Tongue (tissue), 3 donors: ENCODE measurements at places on chromosomes 3 and 15. TPM values are rescaled to one million over a fixed set of nuclear protein-coding genes. Genes with fewer than 3 reads are reported as not detected.

The CTXN2 gene
- not detected for total RNA-seq

The DNASE1L3 gene
- total RNA-seq, result not detected

The C3orf70 gene
- 6.2 TPM for total RNA-seq

The PLCH1 gene
- total RNA-seq, result 3.1 TPM

The ITIH4 gene
- total RNA-seq, result 10.1 TPM

The SCG5 gene
- total RNA-seq, result 9.2 TPM

The C3orf22 gene
- total RNA-seq, result not detected

The PAQR5 gene
- 0.92 TPM for total RNA-seq

The C3orf33 gene
- total RNA-seq, result 9.9 TPM

The HHATL gene
- 51.8 TPM for total RNA-seq

The FOXL2 gene
- 0.41 TPM for total RNA-seq

The GOLGA8N gene
- total RNA-seq, result 12.8 TPM

The SAMD7 gene
- total RNA-seq, result not detected

The MKRN3 gene
- total RNA-seq, result 2.7 TPM

The GXYLT2 gene
- 47.7 TPM for total RNA-seq

The SPTSSB gene
- total RNA-seq, result 4.4 TPM

The MORC1 gene
- total RNA-seq, result not detected

The PIF1 gene
- 3.7 TPM for total RNA-seq

The ZNF501 gene
- 10.6 TPM for total RNA-seq

The CCR5 gene
- total RNA-seq, result 0.41 TPM

The RARRES1 gene
- 5.3 TPM for total RNA-seq

The CSPG5 gene
- 1.4 TPM for total RNA-seq

The SLC28A2 gene
- 0.10 TPM for total RNA-seq

The MYZAP gene
- 3.5 TPM for total RNA-seq

The UBAP1L gene
- 2.3 TPM for total RNA-seq

The ALDH1A2 gene
- total RNA-seq, result 1.6 TPM

The TMEM108 gene
- 4.6 TPM for total RNA-seq

The TMCO5A gene
- total RNA-seq, result not detected

The APBA2 gene
- 8.1 TPM for total RNA-seq

The GRM2 gene
- 0.21 TPM for total RNA-seq

The NANOGP8 gene
- total RNA-seq, result not detected

The FETUB gene
- total RNA-seq, result not detected

The GOLGA8G gene
- total RNA-seq, result not detected

The GREM1 gene
- 1.6 TPM for total RNA-seq

The APOD gene
- total RNA-seq, result 34.5 TPM

The EPB42 gene
- 4.6 TPM for total RNA-seq

The SH2D7 gene
- total RNA-seq, result not detected

The IL17RB gene
- total RNA-seq, result 1.0 TPM

The RTP2 gene
- not detected for total RNA-seq

The SLC12A1 gene
- total RNA-seq, result not detected

The UBR1 gene
- 32.4 TPM for total RNA-seq
